ENCODE measurements at places on chromosomes 2 and 18.

GRCh38 chr2:78115291-78115690 lies 593.1 kb upstream of the LRRTM4 start:
- no peak for DNase-seq

GRCh38 chr2:8819194-8819593 lies 18.2 kb downstream of the KIDINS220 start:
- DNase-seq: no peak

DNA sequence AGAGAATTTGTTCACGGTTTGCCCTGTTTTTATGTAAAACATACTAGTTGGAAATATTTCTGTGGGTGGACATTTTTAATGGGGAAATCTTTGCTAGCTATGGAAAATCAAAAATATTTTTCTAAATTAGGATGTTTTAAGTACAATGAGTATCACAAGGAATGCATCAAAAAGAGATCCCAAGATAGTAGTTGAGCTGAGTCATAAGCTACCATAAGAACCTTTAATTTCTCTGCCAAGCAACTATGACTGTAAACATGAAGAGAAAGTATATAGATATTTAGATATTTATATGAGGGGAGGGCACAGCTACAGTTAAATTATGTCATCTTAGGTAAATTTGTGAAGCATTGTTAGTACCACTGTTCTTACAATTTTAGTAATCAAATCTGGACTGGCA lies 646.2 kb downstream of the XIRP2 start:
- no peak for DNase-seq

DNA sequence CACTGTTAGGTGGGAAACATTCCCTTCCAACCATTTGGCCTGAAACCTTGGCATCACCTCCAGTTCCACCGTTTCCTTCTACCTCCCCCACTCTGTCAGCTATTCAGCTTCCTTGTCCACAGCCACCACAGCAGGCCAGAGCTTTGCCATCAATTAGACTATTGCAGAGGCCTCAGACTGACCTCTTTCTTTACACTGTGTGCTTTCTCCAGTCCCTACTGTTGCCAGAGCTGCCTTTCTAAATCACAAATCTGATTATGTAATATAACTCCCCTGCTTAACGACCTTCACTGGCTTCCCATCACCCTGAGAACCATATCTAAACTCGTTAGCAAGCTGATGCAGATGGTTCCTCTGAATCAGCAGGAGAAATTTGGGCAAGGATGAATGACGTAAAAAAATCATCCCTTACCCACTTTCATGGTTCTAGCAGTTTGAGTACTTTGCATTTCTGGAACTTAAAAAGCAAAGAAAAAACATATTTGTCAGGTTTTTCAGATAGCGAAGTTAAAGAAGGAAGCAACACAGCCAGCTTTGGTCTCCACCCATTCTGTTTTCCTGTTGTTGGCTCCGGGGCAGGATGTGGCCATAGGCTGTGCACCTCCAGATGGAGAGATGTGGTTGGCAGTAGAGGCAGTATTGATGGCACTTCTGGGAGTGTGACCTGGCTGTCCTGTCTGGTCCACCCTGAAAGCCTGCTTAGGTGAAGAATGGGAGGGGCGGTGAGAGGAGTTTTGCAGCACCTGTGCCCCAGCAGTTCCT lies 422.1 kb downstream of the PARD3B start:
- DNase-seq: no peak

GRCh38 chr2:178419123-178419522 lies 31.9 kb downstream of the PRKRA start:
- no peak for DNase-seq

GRCh38 chr2:112957511-112957910 lies 20.3 kb upstream of the IL36G start:
- DNase-seq: no peak

- DNase-seq: no peak
These were observed 44.5 kb upstream of the ASPRV1 start for GRCh38 chr2:70005752-70006446.

All from BJ (cell line).